Activated CD4-positive, alpha-beta T cell treated with anti-CD3 and anti-CD28 coated beads, Interleukin-2, Interleukin-4, amounts not matched to agents 100 ng/mL and 50 ng/mL, durations not matched to agents 16 hours and 8 hours (primary cell): ENCODE measurements at places on chromosomes 1 and 21.

GRCh38 chr1:16068356-16069270 is 4.8 kb downstream of the FAM131C start:
- no peak for DNase-seq

- no peak for DNase-seq
Measured at GRCh38 chr1:218481116-218481775, 136.1 kb downstream of the TGFB2 start.

- DNase-seq = no peak
Measured at GRCh38 chr21:24147674-24148073, 1459.6 kb downstream of the MRPL39 start.

- DNase-seq = peak; percentile 43
Measured at GRCh38 chr1:21368515-21369289, 71.2 kb upstream of the NBPF3 start.
